ENCODE measurements at places on chromosomes 16 and 17.

- no peak for DNase-seq
Measured at GRCh38 chr17:42585353-42585752, 7.8 kb upstream of the PSMC3IP start.

GRCh38 chr16:71893888-71894228 is 1.5 kb upstream of the IST1 start:
- DNase-seq, result no peak

- no peak for DNase-seq
Measured at GRCh38 chr17:63309021-63309420, 137.1 kb downstream of the CYB561 start.

DNA sequence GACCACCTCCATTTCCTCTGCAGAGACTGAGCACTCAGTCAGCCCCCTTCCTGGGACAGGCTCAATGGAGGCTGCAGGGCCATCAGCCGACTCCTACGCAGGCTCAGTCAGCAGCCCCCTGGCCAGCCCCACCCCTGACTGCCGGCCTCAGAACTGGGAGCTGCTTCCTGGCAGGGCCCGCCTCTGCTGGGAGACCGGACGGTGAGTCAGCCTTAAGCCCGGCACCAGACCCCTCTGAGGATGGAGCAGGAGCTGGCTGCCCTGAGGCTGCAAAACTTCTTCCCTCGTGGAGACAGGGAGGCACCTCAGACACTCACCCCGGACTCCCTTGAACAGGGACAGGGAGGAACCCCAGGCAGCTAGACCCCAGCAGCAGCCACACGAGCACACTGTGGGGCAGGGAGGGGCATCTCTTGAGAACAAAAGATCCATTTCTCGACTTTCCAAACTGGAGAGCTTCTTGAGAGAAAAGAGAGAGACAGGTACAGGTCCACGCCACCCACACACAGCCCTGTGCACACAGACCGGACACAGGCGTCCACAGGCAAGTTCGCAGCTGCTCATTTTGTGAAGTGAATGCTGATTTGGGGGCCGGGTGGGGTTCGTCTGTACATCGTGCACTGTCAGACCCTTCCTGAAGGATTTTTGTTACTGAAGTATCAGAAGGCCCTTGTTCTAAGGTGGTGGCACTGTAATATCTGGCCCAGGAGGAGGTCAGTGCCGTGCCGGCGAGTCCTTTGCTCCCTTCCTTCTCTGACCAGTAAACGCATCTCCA is 1.3 kb upstream of the TUBB3 start:
- no peak for DNase-seq

- no peak for DNase-seq
Measured at GRCh38 chr17:55381017-55381770, 40.4 kb downstream of the MMD start.

DNA sequence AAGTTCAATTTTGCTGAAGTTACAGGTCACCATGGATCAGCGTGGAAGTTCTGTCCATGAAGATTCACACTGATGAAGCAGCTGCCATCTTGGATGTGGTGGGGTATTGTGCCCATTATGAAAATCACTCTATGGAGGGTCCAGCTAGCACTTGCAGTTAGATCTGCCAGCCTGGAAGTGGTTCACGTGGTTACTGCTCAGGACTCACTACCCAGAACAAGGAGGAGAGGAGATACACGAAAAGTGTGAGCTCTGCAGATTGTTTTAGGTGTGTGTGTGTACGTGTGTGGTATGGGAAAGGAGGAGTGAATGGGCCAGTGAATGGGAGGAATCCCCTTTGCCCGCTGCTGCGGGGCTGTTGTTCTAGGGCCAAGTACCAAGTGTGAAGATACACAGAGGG is 333.4 kb downstream of the MAF start:
- no peak for DNase-seq

- no peak for DNase-seq
Measured at GRCh38 chr16:87404764-87405625, 12.9 kb downstream of the MAP1LC3B start.

- no peak for DNase-seq
Measured at GRCh38 chr16:58022601-58023371, 2.8 kb upstream of the MMP15 start.

- no peak for DNase-seq
Measured at GRCh38 chr17:82097184-82097918, 685 bp downstream of the FASN start.

- no peak for DNase-seq
Measured at GRCh38 chr17:43983515-43984411, 20.7 kb upstream of the NAGS start.

DNA sequence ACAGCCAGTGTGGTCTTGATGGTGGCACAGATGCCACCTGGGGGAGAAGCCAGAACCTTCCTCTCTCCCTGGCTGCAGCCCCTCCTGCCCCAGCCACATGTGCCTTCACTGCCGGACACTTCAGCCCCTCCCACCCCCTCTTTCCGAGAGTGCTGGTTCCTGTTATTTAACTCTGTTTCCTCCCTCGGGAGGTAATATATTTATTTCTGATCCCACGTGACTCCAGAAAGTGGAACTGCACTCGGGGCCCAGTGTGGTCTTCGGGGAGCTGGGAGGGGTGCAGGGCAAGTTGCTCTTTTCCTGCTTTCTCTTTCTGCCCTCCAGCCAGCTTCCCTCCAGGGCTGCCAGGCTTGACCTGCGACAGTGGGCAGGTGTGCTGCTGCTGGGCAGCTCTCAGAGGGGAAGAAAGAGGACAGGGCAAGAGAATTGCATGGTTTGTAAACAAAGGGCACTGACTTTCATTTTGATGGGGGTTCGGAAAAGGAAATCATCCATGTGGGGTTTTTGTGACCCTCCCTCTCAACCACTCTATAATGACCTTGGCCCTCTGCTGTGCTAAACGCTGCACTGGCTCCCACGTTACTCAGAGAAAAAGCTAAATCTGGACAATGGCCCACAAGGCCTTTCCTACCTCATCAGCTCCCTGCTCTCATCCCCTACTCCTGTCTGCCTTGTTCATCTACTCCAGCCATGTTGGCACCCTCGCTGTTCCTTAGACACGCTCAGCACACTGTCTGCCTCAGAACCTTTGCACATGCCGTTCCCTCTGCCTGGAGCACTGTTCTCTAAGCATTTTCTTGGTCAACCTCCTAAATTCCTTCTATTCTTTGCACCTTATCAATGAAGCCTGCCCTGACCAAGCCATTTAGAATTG is 8.2 kb upstream of the CIITA start:
- DNase-seq, result no peak

- no peak for DNase-seq
Measured at GRCh38 chr16:28946681-28947080, 4.1 kb upstream of the NFATC2IP start.

- no peak for DNase-seq
Measured at GRCh38 chr16:30567160-30567990, 4.1 kb downstream of the ZNF688 start.

DNA sequence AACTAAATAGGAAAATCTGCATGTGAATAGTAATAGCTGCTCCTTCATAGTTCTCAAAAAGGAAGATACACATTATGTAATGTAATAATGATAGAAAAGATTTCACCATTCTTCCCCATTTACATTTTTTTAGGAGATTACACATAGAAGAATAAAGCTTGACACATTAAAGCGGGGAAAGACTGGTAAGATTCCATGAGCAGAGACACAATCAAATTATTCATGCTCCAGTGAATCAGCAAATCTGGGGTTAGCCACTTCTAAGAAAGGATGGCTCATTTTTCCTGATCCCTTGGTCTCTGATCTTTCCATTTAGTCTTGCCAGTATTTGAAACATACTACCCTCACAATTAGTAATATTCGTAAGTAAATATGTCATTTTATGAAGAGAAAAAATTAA is 81.9 kb downstream of the CA4 start:
- DNase-seq, result no peak

GRCh38 chr17:40903129-40903847 is 18.2 kb upstream of the KRT20 start:
- DNase-seq, result no peak

DNA sequence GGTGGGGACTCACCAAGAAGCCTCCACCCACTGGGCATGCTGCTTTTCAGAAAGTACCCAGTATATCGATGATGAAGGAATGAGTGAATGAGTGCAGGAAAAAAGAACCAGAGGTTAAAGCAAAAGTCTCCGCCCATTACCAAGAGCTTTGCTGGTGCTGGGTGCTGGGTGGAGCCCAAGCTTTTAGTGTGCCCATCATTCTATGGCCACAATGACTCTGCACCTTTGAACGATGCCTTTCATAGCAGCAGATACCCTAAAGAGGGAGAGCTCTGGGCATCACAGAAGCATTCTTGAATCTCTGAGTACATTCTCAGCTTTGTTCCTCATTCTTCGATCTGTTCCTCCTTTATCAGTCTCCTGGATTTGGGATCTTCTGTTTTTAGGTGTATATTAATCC is 450.7 kb upstream of the CCL2 start:
- no peak for DNase-seq

DNA sequence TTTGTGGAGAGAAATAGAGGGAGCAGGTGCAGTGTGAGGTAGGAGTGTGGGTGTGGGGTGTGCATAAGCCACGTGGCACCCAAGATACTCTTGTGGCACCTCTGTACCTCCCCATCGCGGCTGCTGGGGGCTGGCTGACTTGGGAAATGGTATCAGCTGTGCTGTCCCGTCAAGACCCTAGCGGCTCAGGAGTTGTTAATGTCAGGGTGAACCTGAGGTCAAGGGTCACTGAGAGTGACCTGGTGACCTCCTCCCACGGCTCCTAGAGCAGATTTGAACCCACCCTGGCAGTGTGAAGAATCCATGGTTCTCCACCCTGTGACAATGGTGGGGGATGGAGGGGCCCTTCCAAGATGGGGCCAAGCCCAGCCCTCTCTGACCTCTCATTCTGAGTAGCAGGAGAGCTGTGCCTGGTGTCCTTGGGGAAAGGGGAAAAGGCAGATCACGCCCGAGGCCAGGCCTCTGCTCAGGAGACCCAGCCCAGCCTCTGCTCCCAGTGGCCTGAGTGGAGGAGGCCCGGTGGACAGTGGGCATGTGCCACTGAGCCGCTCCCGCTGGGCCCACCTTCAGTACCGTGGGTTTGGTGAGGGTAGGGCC is 3.0 kb upstream of the WFIKKN2 start:
- no peak for DNase-seq

GRCh38 chr16:26267641-26268040 is 575.9 kb downstream of the HS3ST4 start:
- no peak for DNase-seq

GRCh38 chr16:84990782-84991181 is 20.6 kb downstream of the ZDHHC7 start:
- DNase-seq, result no peak

DNA sequence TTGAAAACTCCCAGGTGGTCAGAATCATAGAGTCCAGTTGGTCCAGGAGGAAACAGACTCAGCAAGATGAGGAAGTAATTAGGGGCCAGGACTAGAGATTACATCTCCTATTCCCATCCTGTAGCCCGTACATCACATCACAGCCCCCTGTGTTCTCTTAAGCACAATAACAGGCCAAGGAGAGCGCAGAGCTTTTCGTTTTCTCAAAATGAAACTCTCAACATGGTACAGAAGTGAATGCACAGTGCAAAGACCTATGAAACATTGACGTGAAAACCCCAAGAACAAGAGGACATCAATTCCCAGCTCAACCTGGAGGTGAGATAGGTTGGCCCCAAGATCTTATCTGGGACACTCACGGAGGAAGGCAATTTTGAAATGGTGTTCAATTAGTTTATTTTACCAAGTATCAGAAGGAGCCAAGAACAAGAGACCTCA is 9.0 kb downstream of the PIK3R5 start:
- DNase-seq, result no peak

DNA sequence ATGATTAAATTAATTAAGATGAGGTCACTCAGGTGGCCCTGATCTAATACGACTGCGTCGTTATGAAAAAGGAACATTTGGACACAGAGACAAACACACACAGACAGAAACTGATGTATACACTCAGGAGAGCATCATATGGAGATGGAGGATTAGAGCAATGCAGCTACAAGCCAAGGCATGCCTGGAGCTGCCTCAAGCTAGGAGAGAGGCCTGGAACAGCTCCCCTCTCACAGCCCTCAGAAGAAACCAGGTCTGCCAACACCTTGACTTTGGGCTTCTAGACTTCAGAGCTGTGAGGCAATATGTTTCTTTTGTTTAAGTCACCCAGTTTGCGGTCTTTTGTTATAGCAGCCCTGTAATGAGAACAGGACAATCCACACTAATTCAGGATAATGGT is 318.9 kb downstream of the HS3ST3B1 start:
- DNase-seq, result no peak

DNA sequence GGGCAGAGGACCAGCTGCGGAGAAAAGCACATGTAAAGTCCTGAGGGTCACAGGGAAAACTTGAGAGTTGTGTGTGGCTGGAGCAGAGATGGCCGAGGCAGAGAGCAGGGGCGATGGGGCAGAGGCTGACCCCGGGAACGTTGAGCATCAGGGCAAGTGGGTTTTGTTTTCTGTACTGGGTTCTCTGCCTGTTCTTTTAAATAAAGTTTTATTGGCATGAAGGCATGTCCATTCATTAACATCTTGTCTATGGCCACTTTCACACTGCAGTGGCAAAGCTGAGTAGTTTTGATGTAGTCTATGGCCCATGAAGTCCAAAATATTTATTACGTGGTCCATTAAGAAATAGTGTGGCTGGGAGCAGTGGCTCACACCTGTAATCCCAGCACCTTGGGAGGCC is 64.4 kb downstream of the ABCC1 start:
- no peak for DNase-seq

DNA sequence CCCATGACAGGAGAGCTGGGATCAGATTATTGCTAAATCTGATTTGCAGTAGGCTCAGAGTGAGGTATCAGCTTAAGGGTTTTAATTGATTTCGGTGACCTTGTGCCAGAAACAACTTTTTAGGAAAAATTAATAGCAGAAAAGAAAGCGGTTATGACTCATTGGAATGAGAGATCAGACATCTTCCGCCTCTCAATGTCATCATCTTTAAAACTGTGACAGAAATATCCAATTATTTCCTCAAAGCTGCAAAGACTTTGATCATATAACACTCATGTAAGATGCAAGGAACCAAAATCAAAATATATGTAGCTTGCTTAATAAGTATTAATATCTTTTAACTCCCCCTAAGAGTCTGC is 190.1 kb upstream of the FOXF1 start:
- no peak for DNase-seq

- DNase-seq, result no peak
Measured at GRCh38 chr16:70790815-70791214, 10.1 kb downstream of the VAC14 start.

GRCh38 chr17:17966399-17966798 is 5.8 kb downstream of the TOM1L2 start:
- no peak for DNase-seq

DNA sequence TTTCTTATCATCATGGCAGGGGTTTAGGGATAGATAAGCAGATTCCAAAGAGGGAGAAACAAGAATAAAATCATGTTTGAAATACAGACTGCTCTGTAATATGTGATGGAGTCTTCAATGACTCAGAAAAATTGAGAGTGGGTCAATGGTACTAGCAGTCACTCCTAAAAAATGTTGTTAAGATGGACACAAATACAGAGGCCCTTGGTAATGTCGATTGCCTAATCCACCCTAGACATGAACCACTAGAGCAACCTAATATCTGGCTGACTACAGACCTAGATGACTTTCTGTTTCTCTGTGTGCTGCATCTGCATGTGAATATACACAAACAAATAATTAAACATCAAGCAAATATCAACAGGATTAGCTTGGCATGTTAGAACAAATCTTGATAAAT is 135.8 kb downstream of the CDH8 start:
- DNase-seq, result no peak

GRCh38 chr17:75847614-75848522 is 3.7 kb upstream of the UNC13D start:
- no peak for DNase-seq

- DNase-seq, result no peak
Measured at GRCh38 chr17:49252148-49252695, 21.6 kb upstream of the PHOSPHO1 start.
